ENCODE measurements at places on chromosomes 16 and 17.

DNA sequence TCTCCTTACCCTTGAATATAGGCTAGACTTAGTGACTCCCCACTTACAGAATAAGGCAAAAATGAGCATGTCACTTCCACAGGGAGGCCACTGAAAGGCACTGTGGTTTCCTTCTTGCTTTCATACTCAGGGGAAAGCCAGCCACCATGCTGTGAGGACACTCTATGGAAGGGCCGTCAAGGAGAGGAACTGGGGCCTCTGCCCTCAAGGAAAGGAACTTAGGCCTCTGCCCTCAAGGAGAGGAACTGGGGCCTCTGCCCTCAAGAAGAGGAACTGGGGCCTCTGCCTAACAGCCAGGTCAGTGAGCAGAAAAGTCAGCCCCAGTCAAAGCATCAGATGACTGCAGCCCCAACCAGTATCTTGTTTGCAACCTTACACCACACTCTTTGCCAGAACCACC is 30.1 kb downstream of the VPS35 start:
- no peak for DNase-seq

GRCh38 chr16:87474566-87474996 is 18.2 kb downstream of the ZCCHC14 start:
- no peak for DNase-seq

- DNase-seq, result peak; percentile 38
These were observed 20.5 kb downstream of the GRB7 start for GRCh38 chr17:39757931-39758873.

DNA sequence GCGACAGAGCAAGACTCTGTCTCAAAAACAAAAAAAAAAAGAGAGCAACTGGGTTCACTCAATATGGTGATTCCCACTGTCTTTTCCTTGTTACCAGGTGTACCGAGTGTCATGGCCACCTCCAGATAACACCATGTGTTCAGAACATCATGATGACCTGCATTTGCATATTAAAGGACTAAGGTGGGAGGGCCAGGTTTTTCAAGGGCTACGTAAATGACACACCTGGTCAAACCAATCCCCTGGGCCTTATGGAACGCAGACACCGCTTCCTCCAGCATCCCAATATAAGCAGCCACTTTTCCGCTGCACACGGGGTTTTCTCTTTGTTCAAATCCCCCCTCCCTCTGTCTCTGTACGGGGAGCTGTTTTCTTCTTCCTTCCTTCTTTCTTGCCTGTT is 29.3 kb downstream of the WSCD1 start:
- no peak for DNase-seq

- no peak for DNase-seq
These were observed 85.9 kb upstream of the SMURF2 start for GRCh38 chr17:64747938-64748540.

DNA sequence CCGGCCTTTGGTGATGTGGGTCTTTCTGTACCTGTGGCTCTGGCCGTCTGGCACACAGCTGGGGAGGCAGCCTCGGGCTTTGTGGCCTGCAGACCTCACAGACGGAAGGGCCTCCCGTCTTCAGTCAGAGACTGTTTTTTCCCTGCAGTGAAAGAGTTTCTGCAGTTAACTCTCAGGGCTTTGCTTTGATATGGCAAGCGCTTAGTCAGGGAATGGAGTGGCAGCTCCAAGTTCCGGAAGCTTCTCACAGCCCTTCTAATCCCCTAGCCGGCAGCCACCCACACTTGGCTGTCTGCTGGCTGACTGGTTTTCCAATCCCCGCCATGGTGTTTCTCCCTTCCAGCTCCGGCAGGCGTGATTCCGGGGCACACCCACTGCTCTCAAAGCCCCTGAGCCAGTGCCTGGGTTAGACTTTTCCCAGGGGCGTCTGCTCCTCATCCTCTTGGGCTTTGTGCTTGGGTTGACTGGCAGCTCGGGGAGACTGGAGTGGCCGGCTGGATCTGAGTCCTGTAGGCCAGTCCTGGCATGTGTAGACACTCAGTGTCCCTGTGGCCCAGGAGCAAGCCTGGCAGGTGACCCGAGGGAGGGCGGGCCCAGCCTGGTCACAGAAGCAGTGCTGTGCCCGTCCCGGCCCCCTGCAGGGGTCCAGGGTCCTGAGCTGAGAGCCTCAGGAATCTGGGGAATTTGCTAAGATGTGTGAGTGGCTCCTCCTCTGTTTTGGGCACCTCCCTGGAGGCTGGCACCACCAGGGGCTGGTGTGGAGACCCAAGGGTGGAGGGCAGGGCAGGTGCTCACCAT is 29.9 kb downstream of the BAIAP2 start:
- DNase-seq, result no peak

DNA sequence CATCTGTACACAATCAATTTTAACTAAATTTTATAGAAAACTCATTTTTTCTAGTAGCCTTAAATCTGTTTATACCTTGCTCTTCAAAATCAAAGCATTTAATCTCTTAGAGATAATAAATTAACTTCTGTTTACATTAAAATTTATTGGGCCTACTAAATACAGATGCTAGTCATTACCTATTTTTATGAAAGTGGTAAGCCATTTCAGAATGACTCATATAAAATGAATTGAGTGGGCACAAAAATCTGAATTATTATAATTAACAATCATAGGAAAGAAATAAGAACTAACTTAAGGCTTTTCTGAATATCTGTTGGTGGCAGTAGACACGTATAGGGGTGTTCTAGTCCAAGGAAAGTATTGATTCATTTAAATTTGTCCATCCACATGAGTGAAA is 157.9 kb downstream of the KCNJ2 start:
- no peak for DNase-seq

DNA sequence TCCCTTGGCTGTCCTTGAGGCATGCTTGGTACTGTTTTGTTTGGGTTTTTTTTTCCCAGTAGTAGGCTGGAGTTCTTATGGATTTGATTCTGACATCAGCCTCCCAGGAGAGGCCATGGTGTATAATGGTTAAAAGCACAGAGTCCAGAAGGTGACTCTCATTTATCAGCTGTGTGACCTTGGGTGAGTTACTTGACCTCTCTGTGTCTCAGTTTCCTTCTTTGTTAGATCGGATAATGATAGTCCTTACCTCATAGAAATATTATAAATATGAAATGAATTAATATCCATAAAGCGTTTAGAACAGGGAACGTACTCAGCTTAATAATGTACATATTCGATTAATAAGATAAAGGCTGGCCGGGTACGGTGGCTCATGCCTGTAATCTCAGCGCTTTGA is 370.7 kb upstream of the HSBP1 start:
- no peak for DNase-seq

DNA sequence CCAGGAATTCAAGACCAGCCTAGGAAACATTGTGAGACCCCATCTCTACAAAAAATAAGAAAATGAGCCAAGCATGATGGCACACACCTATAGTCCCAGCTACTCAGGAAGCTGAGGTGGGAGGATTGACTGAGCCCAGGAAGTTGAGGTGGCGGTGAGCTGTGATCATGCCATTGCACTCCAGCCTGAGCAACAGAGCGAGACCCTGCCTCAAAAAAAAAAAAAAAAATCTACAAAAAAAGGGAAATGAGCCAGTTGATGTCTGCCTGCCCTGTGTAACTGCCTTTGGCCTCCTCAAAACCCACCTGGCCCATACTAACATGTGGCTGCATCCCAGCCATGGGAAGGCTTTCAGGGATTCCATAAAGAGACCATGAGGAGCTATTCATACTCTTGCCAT is 4.5 kb downstream of the RANBP10 start:
- no peak for DNase-seq

DNA sequence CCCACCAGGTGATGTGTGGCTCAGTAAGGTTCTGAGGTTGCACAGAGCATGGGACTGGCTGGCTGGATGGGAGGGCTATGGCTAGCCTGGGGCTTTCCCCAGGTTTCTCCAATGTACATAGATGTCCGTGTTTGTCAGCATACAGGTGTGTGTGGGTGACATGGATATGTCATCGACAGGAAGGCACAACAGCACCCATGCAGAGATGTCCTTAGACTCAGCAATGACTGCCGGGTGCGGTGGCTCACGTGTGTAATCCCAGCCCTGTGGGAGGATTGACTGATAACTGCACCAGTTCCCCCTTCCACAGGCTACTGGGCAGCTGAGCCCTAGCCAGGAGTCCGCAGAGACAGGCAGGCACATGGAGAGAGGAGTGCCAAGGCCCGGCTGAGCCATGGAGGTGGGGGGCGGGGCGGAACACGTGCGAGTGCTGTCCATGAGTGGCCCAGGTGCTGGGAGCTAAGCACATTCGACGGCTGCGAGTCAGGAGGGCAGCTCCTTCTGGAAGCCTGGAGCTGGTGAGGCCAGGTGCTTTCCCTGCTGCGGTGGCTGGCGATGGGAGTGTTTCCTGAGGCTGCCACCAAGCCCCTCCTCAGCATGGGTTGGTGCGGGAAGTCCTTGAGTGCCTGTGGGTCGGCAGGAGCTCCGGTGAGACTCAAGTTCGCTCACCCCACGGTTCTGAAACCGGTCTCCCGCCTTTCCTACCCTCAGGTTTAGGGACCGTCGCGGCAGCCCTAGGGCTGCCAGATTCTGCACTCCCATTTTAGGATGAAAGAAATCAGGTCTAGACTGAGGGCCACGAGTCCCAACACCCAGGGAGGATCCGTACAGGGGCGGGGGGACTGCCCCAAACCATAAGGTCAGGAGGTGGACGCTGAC is 858 bp upstream of the ASPSCR1 start:
- no peak for DNase-seq
